8988T (cell line): ENCODE measurements at places on chromosomes 4 and X.
A peak's percentile ranks its signal among the peaks of the same experiment; 100 is the strongest.

DNA sequence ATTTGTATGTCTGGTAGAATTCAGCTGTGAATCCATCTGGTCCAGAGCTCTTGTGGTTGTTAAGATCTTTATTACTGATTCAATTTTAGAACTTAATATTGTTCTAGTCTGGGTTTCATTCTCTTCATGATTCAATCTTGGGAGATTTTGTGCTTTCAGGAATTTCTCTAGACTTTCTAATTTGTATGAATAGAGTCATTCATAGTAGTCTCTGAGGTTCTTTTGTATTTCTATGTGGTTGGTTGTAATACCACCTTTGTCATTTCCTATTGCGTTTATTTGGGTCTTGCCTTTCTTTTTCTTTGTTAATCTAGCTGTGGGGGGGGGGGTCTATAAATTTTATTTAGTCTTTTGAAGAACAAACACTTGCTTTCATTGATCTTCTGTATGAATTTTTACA lies 824.8 kb upstream of the GALNTL6 start:
- no peak for DNase-seq

- no peak for DNase-seq
These were observed 41.8 kb upstream of the VEGFC start for GRCh38 chr4:176834531-176834930.

GRCh38 chrX:131942034-131942433 lies 81.1 kb upstream of the STK26 start:
- DNase-seq, result no peak

DNA sequence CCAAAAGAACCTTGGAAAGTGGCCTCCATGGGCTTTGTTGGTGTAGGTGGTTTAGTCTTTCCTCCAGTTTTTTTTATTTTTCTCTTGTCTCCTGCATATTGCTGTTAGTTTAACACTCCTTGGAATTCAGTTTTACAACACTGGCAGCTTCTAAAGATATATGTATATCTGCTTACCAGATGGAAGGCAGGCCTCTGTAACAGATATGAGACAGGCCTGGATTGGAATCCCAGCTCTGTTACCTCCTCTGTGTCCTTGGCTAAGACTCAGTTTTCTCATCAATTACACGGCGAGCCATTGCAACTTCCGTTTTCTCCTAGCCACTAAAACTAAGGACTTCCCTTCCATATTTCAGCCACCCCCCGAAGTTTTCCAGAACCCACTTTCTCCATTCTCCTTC lies 133.4 kb upstream of the SMAD1 start:
- DNase-seq, result no peak

DNA sequence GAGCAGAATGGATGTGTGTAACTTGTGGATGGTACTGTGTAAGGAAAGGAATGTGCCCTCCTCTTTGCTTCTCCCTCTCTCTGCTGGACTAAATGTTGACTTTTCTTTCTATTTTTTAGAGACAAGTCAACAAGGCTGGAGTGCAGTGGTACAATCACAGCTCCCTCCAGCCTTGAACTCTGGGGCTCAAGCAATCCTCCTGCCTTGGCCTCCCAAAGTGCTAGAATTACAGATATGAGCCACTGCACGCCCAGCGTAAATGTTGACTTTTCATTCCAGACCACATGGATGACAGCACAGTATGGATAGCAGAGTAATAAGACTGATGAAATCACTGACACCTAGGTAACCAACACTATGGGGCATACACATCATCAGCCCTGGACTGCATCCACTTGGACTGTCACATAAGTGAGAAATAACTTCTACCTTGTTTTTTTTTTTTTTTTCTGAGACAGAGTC lies 5.1 kb upstream of the RPS3A start:
- DNase-seq, result no peak

DNA sequence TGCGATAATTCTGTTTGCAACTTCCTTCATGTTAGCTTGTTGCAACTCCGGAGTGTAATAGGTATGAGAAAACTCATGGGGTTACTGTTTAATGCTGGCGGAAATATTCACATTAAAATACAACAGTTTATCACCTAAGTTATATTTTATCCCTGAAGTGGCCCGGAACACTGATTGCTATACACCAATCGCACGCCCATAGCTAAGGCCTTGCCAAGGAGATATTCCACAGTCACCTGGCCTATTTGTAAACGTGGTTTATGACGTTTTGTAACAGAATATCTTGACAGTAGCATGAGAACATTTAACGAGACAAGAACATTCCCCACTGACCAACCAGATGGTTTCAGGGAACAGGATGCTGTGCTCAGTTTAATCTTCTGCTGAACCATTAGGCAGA lies 23.2 kb upstream of the FAM90A26 start:
- DNase-seq, result no peak

GRCh38 chrX:66638591-66639500 lies at the start of gene EDA2R:
Gene EDA2R, minus strand, starts transcription at chrX:66639078. Its CDS starts 23,058 bp downstream, at chrX:66616020.
- DNase-seq, result no peak

DNA sequence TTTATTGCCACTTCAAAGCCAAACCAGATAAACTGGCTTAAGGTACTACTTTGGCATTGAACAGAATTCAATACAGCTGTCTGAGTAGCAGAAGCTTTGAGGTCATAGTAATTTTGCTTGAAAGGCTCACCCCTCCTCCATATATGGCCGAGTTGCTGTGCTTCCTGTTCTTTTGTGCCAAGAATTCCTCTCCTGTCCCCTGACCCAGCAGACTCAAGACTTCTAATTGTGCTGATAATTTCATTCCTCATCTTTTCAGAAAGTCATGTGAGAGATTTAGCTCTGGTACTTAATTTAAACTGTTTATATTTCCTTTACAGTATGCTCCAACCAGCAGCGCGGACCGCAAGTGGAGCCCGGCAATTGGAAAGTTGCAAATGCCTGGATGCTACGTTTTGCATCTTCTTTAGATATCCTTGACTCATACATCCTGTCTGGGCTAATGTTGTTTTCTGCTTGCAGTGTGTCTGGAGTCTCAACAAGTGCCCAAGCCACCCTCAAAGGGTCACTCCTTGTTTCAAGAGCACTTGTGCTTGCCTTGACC lies 373.4 kb downstream of the PDGFC start:
- no peak for DNase-seq

DNA sequence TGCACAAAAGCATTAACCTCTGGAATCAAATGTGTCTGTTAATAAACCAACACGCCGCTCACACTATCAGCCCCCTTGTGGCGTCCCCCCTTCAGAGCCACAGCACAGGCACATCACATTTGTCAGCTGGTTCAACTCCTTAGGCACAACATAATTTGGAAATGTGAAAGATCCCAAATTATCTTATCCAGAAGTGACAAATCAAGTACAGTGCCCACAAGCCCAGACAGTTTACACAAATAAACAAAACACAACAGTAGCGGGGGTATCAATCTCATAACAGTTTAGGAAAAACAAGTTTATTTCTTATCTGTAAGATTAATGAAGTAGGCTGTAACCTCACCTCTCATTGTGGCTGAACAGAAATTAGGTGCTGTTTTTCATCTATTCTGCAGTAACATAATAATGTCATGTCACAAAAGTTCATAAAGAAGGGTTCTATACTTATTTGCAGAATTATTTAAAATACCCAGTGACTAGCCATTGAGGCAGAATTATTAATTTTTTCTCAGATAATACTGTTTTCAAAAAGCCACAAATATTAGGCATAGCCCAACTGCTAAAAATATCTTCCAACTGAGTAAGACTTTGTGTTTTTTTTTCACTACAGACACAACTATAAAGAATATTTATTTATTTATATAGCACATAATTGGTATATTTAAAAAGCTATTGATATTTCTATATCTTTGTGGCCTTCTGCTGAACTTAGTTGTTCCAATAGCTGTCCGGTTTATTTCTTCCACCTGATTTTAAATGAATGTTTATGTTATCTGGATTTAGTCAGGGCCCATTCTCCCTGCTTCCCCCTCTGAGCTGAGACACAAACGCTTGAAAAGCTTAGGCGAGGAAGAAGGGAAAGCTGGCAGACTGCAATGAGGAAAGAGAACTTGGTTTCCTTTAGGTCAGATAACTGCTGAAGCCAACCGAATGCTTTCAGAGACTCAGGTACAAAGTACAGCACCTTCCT lies 214.7 kb downstream of the QDPR start:
- DNase-seq, result no peak

DNA sequence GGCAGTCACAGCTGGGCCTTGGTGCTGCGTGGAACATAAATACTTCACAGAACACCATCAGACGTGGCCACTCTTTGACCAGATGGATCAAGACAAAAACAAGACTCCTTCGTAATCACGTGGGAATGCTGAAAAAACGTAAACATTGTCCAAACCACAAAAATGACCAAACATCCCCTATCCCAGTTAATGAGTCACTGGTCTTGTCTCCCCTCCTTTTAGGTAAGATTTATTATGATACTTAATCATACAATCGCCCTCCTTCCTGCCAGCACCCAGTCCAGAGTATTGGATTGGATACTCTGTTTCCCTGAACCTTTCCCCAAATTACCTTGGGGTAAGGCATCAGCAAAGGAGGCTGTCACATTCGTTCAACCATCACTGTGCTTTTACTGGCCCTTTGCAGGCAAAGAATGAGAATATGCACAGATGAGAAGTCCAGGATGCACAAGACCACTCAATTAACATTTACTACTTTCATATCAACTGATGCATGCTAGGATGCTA lies 601 bp upstream of the TCEANC start:
- DNase-seq, result no peak

- DNase-seq, result no peak
These were observed 103.7 kb upstream of the SCML1 start for GRCh38 chrX:17633546-17633945.

- DNase-seq, result no peak
These were observed 244.4 kb upstream of the JADE1 start for GRCh38 chr4:128565054-128565453.

DNA sequence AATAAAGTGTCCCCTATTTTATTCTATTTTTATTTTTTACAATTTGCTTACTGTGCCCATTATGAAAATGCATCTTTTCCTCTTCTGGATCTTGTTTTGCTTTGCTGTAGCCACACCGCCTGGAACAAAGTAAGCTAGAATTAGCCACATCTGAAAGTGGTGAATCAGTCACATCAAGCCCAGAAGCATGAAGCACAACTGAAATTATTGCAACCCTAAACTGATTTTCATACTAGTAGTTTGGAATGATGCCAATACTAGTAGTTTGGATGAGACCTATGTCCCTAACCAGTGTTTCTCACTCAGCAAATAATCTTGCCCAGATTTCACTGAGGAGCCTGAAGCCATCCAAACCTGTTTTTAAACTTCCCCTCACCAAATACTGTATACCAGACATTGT lies 303.0 kb downstream of the EPHA5 start:
- no peak for DNase-seq

- DNase-seq, result no peak
These were observed 256.4 kb upstream of the GRID2 start for GRCh38 chr4:92047209-92047875.

DNA sequence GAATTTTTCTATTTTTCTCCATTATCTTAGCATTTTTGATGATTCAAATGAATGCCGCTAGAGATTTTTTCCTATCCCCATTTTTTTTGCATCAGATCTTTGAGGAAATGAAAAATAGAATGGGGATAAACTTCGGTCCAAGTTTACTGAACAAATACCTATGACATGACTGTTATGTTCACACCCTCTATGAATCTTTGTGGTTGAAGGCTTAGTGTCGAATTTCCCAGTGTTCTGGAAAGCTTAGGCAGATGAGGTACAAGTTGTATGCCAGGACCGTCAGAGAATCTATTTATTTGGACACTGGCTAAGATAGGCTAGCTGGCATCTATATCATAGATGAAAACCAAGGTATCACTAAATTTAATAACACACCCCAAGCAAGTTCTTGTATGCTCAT lies 123.4 kb downstream of the SPCS3 start:
- no peak for DNase-seq

DNA sequence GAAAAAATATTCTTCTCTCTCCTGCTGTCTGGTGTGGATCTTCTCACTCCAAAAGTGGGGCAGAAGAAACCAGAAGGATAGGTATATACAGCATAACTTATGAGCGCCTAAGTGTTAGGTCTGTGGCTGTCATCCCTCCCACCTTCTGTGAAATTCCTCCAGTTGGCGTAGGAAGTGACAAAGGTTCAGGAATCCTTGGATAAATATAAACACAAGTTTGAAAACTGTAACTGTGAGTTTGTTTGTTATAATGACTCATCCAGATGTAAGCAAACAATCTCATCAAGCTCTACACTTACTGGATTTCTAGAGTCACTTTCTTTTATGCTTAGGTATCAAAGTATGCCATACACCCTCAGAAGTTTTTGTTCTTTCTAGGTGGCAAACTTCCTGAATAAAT lies 405.2 kb downstream of the FAT4 start:
- no peak for DNase-seq

DNA sequence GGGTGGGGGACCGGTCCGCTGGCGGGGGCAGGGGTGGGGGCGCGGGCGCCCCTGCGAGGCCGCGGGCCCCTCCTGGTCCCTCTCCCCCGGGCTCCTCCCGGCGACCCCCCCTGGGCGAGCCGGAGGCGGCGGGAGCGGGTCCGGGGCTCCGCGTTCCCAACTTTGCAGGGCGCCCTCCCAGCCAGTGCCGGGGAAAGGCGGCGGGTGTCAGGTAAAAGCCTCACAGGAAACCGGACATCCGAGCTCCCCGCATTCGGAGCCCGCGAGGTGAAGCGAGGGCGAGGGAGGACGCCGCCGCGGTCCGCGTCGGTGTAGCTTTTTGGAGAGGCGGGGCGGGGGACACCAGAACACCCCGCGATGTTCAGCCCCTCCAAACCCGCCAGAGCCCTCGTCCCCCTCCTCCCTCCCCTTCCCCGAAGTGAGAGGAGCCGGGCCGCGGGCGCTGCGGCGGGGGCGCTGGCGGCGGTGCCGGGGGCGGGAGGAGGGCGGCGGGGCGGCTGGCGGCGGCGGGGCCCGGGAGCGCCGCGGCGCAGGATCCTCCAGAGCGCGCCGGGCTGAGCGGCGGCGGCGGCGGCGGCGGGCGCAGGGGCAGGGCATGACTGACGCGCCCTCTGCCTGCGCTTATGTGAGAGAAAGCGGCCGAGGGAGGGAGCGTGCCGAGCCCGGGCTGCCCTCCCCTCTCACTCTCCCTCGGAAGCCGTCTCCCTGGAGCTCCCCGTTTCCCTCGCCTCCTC lies at the start of gene VEGFC:
TSS of gene VEGFC (minus strand) at position 597 of the 734 bp plus-strand sequence. CDS start 611 bp downstream, outside the sequence.
- DNase-seq, result no peak

DNA sequence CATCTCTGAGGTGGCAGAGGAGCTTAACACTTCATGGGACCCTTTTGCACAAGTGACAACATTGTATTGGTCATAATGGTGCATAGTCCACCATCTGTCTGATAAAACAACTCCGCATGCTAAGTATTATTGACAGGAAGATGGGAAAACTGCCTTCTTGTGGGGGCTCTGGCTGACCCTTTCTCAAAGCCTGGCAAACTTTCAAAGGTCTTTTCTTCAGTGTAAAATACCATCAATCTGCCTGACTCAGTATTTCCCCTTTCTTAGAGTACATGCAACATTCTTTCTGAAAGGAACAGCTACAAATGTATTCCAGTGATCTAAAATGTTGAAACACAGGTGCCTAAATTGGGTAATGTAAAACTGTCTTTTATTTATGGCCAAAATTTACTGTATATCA lies 89.1 kb downstream of the NAA11 start:
- DNase-seq, result no peak

GRCh38 chr4:110201502-110201901 lies 3.1 kb upstream of the ELOVL6 start:
- no peak for DNase-seq

- no peak for DNase-seq
These were observed 6.5 kb downstream of the NEUROG2 start for GRCh38 chr4:112509243-112510141.

GRCh38 chrX:18899796-18900380 lies 84.0 kb downstream of the PHKA2 start:
- peak; percentile 47 for DNase-seq
